NCI-H1436 (cell line): ENCODE measurements at places on chromosomes 11 and 22.

GRCh38 chr22:35458547-35459422 is 58.8 kb downstream of the MCM5 start:
- DNase-seq, result no peak

- DNase-seq, result no peak
Observed at GRCh38 chr11:16618431-16618830, 120.0 kb upstream of the C11orf58 start.

DNA sequence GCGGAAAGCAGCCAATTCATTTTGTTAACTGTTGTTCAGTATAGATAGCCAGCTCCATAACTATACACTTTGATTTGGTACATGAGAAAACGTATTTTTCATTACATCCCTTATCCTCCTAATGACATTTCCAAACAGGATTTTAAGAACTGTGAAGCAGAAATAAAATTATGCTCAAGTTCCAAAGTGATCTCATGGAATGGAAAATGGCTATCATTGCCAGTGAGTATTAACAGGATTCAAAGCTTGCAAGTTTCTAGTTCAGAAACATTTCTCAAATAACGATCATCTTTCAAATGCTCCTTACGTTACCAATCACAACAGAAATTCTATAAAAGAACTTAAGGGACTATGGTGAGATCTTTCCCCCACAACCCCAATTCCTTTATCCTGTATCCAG is 53.7 kb downstream of the CADM1 start:
- DNase-seq, result no peak

GRCh38 chr22:30636226-30637077 is 871 bp downstream of the SLC35E4 start:
- no peak for DNase-seq

DNA sequence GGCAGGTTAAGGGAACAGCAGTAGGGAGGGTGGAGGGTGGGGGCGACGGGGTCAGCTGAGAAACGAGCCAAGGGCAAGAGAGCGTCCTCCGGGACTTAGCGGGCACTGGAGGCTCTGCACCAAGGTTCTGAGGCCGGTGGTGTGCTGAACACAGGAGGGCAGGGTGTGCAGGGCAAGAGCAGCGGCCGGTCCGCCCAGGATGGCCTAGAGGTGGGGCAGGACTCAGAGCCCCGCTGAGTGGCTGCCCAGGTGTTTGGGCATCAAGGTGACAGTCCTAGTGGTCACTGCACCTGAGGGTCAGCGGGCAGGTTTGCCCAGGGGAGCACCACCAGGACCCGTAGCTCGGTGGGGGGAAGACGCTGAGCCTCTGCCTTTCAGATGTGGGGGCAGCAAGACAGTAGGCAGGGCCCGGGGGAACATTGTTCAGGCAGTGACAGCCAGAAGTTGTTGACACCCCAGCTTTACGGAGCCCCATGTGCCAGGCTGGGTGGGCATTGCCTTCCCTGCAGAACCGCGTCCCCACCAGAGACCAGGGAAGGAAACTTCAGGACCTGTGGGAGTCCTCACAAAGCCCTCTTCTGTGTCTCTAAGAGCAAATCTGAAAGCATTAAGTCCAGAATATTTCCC is 4.5 kb upstream of the TTLL8 start:
- DNase-seq, result no peak

GRCh38 chr11:2440646-2441045 is 3.7 kb downstream of the TRPM5 start:
- no peak for DNase-seq

DNA sequence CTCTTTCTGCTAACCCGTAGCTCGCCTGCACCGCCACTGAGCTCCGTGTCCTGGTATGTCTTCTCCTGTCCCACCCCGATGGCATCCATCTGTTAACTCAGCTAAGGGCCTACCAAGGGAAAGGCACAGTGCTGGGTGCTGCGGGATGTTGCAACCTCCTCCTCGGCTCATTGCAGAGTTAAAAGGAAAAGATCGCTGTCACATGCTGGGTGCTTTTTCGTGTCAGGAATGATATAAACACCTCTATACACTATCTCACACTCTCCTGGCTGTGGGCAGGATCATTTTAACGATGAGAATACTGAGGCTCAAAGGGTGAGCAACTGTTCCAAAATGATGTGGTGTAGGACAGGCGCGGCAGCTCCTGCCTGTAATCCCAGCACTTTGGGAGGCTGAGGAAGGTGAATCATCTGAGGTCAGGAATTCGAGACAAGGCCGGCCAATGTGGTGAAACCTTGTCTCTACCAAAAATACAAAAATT is 10.1 kb downstream of the TXN2 start:
- no peak for DNase-seq

- no peak for DNase-seq
Observed at GRCh38 chr11:1353383-1354124, 36.2 kb upstream of the BRSK2 start.

GRCh38 chr11:65806979-65807378 is 20.1 kb downstream of the OVOL1 start:
- no peak for DNase-seq

- no peak for DNase-seq
Observed at GRCh38 chr11:24400059-24400665, 96.7 kb upstream of the LUZP2 start.

DNA sequence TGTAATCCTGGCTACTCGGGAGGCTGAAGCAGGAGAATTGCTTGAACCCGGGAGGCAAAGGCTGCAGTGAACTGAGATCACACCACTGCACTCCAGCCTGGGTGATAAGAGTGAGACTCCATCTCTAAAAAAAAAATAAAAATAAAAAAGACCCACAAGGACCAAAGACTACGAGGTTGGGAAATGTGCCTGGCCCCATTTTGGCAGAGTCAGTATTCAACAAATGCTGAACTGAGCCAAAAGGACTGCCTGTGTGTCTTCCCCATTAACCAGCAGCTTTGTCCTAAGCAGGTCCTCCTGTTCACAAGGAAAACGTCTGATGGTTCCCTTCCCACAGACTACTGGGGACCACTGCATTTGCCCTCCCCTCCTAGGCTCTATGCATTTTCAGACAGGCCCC is 27.6 kb downstream of the ADORA2A start:
- no peak for DNase-seq

DNA sequence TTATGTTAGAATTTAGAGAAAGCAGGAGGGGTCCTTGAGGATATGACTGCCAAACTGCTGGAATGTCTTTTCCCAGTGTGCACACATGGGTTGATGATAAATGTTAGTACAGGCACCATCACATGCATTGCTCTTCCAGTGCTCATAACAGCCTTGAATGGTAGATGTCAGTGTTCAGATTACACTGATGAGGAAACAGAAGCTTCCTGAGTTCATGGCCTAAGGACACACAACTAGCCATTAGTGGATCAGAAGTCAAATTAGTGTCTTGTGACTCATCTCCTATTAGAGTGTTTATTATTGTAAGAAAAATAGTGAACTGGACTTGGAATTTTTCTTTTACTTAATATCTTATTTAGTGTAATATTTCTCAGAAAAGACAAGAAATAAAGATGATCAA is 241.5 kb downstream of the DDX10 start:
- DNase-seq, result no peak

DNA sequence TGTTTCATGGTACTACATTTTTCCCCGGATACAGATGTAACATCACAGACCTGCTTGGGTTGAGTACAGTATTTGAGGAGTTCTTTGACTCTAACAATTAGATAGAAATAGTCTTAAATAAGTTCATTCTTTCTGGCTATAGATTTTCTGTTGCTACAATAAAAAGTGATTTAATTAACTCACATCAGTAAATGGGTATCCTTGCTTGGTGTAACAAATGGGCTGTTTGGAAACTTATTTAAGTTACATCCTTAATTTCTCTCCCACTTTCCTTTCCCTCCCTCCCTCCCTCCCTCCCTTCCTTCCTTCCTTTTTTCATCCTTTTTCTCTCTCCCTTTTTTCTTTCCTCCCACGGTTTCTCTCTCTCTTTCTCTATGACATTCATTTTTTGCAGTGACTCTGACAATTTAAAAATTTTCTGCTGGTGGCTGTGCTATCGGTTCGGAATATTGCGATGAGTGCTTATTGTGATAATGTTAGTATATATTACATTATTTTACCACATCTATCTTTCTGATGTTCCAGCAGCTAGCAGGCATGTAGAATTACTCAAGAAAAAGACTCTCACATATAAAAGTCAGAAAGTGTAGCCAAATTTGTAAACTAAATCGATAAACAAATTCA is 3.2 kb downstream of the OR51F1 start:
- DNase-seq, result no peak

- no peak for DNase-seq
Observed at GRCh38 chr11:61109671-61110070, 7.4 kb downstream of the CD5 start.

- no peak for DNase-seq
Observed at GRCh38 chr11:29481738-29482137, 535.1 kb downstream of the KCNA4 start.

GRCh38 chr11:86116386-86116726 is 47.5 kb upstream of the PICALM start:
- DNase-seq, result no peak

DNA sequence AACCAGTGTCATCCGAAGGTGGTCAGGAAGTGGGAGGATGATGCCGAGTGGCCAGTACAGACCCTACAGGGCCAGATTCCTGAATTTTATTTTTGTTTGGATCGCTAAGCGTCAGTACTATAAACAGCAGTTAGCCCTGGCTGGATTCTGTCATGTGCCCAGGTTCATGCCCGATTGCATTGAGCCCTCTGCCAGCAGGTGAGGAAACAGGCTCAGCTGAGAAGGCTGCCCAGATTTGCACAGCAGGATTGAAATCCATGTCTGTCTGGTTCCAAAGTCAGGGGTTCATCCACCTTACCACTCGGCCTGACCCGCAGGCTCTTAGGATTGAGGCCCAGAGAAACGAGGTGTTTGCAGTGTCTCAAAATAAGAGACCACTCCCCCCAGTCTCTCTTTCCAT is 9.1 kb upstream of the TBC1D22A start:
- DNase-seq, result no peak

GRCh38 chr11:111045407-111045803 is 200.1 kb upstream of the POU2AF2 start:
- DNase-seq, result no peak

GRCh38 chr11:75389925-75390324 is 9.4 kb upstream of the RPS3 start:
- no peak for DNase-seq

DNA sequence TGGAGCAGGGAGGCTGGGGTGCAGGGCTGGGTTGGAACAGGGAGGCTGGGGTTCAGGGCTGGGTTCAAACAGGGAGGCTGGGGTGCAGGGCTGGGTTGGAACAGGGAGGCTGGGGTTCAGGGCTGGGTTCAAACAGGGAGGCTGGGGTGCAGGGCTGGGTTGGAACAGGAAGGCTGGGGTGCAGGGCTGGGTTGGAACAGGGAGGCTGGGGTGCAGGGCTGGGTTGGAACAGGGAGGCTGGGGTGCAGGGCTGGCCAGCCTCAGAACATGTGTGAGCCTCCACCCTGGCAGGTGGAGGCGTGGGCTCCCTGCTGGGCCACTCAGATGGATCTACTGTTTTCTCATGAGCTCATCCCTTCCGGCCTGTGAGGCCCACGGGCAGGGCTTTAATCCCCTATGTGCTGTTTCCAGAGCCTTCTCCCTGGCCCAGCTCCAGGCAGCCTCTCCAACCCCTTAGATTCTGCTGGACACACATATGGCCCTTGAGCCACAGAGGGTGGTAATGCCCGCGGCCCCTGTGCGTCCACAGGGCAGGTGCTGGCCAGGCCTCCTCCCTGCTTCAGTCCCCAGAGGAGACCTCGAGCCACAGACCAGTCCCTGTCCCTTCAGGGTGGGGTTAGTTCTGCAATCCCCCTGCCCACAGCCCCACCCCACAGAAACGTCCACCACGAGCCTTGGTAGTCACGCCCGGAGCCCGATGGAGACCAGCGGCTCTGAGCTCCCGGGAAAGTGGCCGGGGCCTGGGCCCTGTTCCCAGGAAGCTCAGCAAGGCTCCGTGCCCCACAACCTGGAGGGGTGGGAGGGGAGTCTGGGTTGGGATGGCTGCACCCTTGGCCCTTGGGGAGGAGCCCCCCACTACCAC is 197.9 kb downstream of the BRD1 start:
- no peak for DNase-seq

- DNase-seq, result no peak
Observed at GRCh38 chr22:39251762-39252460, 7.1 kb upstream of the PDGFB start.
